ELR (cell line): ENCODE measurements at places on chromosomes 2 and 18.

- DNase-seq, result peak; percentile 57
Observed at GRCh38 chr2:105744909-105745853, at the start of gene NCK2. Gene NCK2 (plus strand): TSS chr2:105744912. CDS start chr2:105855064, 110,152 bp downstream.

DNA sequence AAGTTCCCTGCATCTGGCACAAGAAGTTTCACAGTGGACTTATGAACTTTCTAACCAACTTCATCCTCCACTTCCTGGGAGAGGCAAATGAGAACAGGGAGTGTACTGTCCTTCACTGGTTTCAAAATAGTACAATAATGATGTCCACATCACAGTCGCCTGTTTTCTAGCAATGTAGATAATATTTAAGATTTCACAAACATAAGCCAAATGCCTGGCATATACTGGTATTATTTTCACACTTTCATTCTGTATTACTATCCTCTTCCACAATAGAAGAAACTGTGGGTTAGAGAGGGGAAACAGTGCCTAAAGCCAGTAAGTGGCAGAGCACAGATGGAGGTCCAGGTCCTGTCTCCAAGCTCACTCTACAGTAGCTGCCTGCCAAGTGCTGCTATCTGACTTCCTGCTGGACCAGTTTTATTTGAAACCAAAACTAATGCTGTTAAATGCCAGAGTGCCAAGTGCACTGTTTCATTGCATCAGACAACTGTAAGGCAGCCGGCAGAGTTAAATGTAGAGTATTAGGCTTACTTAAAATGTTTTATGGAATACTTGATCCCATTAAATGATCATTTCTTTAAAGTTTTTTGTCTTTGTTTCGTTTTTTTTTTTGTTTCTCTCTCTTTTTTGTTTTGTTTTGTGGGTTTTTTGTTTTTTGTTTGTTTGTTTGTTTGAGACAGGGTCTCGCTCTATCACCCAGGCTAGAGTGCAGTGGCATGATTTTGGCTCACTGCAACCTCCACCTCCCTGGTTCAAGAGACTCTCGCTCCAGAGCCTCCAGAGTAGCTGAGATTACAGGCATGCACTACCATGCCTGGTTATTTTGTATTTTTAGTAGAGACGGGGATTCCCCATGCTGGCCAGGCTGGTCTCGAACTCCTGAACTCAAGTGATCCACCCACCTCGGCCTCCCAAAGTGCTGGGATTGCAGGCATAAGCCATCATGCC is 15.1 kb downstream of the COBLL1 start:
- DNase-seq, result no peak

DNA sequence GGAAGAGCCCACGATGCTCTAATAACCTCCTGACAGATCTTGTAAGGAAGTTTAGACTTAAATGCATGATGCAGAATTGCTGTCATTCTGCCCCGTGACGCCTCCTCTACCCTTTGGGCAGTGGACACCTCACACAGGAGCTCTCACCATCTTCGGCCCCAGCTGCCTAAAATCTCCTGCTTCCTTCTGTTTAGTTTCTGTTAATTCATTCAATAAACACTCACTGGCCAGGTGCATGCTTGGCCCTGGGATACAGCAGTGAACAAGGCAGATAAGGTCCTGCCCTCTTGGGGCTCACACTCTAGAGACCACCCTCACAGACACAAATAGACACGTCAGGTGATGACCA is 81.1 kb downstream of the SEPTIN10 start:
- no peak for DNase-seq

DNA sequence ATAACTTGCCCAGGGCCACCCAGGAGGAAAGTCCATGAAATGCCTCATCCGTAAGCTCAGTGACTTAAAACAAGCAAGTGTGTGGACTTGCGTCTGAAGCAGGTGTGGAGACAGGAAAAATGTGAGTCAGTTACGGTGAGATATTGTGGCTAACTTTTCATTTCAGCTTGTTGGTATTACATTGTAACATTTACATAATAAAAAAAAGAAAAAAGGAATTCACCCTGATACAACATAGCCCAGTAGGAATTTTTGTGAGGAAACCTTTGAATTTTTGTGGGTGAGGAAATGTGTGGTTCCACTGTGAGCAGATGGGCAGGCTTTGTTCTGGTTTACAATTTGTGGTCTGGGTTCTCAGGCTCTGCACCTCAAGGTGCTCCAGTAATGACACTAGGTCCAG is 33.7 kb upstream of the LYPD6B start:
- no peak for DNase-seq

DNA sequence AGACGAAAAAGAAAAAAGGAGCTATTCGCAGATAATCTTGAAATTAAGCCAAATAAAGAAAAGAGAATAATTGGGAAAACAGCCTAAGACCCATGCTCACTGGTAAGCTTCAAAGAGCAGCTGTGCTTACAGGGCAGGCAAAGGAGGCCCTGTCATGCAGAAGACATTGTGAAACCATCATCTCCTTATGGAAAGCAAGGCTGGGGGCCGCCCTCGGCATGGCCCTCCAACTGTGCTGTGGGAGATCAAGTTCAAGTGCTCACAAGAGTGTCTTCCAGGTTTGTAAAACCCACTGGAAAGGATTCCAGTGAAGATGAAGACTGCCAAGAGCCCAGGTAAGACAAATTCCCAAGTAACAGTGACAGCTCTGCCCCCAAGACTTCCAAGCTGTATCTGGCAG is 32.2 kb downstream of the ACVR1 start:
- DNase-seq, result no peak

DNA sequence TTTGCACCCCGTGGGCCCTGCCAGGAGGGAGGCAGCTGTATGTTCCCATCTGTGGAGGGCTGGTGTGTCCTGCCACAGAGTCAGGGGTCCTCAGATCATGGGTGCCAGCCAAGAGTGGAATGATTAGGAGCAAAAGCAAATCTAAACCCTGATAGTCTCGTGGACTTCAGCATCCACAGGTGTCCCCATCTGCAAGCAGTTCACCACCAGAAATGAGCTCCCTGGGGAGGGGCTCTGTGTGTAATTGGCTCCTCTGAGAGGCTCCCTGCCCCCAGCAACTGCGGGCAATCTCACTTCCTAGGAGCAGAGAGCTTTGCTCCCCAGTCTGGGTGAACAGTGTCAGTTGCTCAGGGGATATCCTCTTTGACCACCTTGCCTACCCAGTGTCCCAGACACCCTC is 78.1 kb downstream of the HNRNPLL start:
- DNase-seq, result no peak

DNA sequence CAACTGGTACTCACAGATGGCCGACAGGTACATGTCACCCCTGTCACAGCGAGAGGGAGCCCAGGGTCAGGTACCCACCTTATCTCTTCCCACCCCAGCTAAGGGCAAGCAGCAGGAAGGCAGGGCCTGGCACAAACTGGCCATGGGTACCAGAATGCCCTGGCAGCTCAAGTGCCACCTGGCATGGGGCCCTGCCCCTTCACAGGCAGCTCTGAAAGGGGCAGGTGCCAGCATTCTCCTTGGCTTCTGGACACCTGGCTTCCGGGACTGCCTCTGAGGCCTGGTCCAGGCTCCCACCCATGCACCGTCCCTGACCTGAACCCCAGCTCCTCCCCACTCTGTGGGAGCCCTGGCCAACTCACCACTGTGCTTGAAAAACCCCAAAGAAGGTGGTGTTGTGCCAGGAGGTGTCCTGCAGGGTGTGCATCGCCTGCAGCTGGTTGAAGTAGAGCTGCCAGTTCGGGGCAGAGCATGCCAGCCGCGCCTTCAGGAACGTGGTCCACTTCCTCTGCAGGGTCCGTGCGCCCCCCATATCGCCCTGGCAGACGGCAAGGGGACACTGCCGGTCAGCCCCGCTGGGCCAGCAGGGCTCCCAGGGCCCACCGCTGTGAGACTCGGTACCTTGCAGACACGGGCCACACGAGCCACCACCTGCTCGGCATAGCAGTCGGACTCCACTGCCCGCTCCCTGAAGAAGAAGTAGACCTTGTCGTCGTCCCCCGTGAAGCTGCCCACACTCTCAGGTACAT is 5.4 kb downstream of the SEMA4C start:
- no peak for DNase-seq

GRCh38 chr2:172047566-172048507 is 37.5 kb upstream of the DLX1 start:
- DNase-seq, result no peak

DNA sequence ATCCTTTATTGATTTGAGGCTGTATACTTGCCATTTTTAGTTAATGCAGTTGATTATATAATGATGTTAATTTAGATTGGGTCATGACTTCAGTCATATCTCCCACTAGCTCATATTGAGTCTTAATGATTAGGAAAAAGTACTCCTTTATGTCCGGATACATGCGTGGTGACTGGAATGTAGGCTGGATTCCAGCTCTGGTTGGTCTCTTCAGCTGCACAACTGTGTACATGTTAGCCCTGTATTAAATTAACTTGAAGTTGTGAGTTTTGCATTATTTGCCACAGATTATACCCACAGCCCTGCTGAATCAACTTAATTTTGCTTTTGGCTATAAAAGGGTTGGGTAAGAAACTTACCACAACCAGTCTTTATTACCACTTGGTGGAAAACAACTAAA is 22.5 kb downstream of the MOB4 start:
- no peak for DNase-seq

GRCh38 chr18:48419277-48420022 is 10.3 kb upstream of the ZBTB7C start:
- no peak for DNase-seq

- DNase-seq, result no peak
Observed at GRCh38 chr2:429575-430254, 141.8 kb upstream of the ALKAL2 start.

DNA sequence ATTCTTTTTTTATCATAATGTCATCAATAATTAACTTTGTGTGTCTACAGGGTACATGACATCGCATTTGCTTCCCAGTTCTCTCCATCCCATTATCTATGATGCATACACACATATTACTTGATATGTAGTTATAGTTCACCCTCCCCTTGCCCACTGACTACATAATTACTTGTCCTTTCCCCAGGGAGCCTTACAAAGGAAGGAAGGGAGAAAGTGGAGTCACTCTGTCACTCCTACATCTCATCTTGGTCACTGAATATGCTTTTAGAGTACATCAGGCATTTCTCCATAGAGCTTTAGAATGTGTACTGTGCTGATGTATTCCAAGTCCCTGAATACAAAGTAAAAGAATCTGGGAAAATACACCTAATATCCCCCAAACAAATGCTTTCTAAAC is 6.0 kb upstream of the DTNA start:
- no peak for DNase-seq

- DNase-seq, result no peak
Observed at GRCh38 chr2:221810245-221810644, 238.1 kb upstream of the EPHA4 start.

- DNase-seq, result no peak
Observed at GRCh38 chr2:159907909-159908308, 109.9 kb upstream of the CD302 start.

DNA sequence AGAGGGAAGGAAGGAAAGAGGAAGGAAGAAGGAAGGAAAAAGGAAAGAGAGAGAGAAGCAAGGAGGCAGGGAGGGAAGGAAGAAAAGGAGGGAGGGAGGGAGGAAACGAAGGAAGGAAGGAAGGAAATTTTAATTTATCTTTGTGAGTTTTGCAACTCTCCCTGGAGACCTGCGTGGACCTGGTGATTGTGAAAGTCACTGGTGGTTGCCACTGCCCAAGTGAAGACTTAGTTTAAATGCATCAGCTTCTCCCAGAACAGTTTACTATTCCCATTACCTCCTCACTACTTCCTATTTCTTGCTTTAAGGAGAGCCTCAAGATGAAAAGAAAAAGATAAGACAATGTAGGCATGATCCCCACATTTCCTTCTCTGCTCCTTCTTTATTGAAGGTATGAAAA is 68.8 kb downstream of the ACVR1C start:
- DNase-seq, result no peak

- DNase-seq, result peak; percentile 72
Observed at GRCh38 chr2:202944408-202944807, 32.3 kb downstream of the CARF start.

DNA sequence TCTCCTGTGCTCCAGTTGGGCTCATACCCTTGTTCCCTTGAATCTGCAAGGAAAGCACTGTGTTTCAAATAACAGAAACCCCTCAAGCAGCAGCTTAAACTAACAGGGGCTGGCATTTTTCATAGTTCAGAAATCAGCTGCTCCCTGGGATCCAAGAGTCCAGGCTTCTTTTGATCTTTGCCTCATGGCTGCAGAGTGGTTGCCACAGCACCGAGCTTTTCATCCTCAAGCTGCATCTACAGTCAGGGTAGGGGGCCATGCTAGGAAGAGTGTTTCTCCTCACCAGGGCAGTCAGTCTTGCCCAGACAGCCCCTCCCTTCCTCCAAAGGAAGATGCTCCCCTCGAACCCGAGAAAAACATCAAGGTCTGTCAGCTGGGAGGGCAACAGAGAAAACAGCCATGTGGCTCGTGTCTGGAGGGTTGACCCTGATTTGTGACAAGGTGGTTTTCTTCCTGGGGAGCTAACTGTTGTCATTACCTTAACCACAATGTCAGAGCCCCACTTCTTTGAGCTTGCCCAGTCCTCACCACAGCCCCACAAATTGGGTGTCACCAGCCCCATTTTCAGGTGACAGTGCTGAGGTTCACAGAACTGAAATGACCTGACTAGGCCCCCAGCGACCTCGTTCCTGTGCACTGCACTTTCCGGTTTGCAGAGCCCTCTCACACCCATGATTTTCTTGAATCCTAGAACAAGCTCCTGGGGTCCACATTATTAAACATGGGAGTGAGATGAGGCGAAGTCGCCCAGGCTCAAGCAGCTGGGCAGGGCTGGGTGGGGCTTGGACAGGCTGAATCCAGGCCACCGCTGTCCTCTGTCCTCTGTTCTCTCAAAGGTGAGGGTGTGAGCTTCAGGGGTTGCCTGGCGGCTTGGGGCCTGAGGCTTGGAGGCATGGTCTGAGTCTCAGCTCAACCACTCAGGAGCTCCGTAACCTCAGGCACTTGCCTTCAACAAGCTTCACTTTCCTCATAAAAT is 21.9 kb downstream of the ATOH8 start:
- DNase-seq, result no peak

DNA sequence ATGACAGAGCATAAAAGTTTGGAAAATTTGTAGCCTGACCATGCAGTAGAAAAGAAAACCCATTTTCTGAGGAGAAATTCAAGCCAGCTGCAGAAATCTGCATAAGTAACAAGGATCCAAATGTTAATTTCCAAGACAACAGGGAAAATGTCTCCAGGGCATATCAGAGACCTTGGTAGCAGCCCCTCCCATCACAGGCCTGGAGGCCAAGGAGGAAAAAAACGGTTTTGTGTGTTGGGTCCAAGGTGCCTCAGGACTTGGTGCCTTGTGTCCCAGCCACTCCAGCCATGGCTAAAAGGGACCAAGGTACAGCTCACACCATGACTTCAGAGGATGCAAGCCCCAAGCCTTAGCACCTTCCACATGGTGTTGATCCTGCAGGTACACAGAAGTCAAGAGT is 324.4 kb downstream of the ETAA1 start:
- DNase-seq, result no peak

DNA sequence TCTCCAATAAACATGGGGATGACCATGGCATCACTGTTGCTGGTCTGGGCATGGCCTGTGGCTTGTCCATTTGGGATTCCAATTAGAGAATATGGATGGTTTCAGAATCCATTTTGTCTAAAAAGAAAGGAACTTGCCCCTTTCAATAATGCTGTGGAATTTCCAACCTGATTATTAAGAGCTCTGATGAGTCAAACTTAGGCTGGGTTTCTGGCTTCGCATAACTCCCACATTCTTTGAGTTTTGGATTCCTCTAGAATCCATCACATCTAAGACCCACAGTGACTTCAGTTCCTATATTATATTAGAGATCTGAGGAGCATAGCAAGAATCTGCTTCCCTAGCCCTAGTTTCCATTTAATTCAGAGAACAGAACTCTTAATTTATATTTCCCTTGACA is 531.5 kb downstream of the TNS1 start:
- DNase-seq, result peak; percentile 62

GRCh38 chr18:6591491-6591890 is 138.0 kb upstream of the ARHGAP28 start:
- no peak for DNase-seq

GRCh38 chr18:29660777-29661176 is 1381.8 kb downstream of the DSC3 start:
- DNase-seq, result no peak
